ENCODE measurements at places on chromosomes 5 and 9. TPM values are rescaled to one million over a fixed set of nuclear protein-coding genes. Genes with fewer than 3 reads are reported as not detected.

GRCh38 chr5:59548807-59549357 lies 344.6 kb downstream of the PDE4D start:
- peak; percentile 27 for DNase-seq

GRCh38 chr5:91528831-91529230 lies 145.7 kb upstream of the ARRDC3 start:
- no peak for DNase-seq

DNA sequence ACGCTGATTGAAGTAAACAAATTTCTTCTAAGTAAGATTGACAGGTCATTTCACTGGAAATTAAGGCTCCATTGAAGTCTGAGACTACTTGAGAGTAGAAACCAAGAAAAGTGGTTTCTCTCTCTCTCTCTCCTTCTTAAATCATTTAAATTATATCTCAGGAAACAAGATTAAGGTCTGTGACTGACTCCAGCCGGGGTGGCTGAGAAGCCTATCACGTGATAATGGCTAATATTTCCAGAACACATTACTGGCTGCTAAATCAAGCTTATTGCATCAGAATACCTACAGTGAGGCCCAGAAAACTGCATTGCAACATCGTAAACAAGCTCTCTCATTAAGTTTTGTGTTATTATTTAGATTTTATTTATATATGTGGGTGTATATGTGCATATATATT lies 88.4 kb downstream of the PTCD2 start:
- DNase-seq: no peak

GRCh38 chr9:69168709-69169217 lies 5.3 kb upstream of the TJP2 start:
- DNase-seq: no peak

DNA sequence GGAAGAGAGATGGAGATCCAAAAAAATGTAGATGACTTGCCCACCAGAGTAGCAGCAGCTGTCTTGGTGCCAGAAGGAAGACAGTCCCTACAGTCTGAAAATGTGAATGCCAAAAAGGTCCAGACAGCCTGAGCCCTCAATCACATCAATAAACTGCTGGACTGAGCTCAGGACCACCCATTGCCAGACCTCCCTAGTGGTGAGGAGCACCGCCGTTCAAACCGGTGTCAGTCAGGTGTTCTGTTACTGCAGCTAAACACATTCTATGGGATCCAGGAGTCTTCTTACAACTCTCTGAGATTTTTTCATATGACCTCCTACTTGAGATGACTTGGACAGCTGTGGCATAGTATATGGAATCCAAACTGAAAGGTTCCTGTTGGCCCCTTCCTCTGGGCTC lies 32.0 kb upstream of the OTP start:
- no peak for DNase-seq

DNA sequence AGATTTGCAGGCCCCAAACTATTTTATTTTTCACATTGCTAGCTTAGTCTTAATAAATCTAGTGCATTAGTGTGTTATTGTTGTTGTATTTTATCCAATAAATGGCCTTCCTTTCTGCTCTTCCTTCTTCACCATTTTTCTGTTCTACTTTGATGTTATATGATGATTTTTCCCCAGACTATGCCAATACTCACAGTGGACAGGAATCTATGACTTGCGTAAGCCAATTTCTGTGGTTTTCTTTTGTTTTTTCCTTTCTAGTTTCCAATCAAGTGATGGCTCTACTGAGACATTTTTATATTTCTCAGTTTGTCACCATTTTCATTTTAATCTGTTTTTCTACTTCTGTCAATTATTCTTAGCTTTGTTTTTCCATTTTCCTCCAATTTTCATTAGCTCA lies 106.8 kb upstream of the FBXL7 start:
- no peak for DNase-seq

GRCh38 chr5:60077292-60077691 lies 183.8 kb upstream of the PDE4D start:
- no peak for DNase-seq

GRCh38 chr5:1670351-1670750 lies 129.3 kb downstream of the MRPL36 start:
- DNase-seq: peak; percentile 40

GRCh38 chr5:93894601-93895354 lies 153.4 kb upstream of the POU5F2 start:
- DNase-seq: peak; percentile 9

- no peak for DNase-seq
Measured at GRCh38 chr5:40374853-40375252, 304.9 kb upstream of the PTGER4 start.

The CYLC2 gene
- total RNA-seq: not detected

The SPAG8 gene
- total RNA-seq: 0.99 TPM

The RGS14 gene
- total RNA-seq: 28.1 TPM

The NSD1 gene
- 27.6 TPM for total RNA-seq

The CDH18 gene
- 3.2 TPM for total RNA-seq

The C5orf52 gene
- not detected for total RNA-seq

The TAF1L gene
- not detected for total RNA-seq

The LCN9 gene
- not detected for total RNA-seq
